ENCODE measurements at places on chromosomes 2 and 18. TPM values are rescaled to one million over a fixed set of nuclear protein-coding genes. Genes with fewer than 3 reads are reported as not detected.

- peak; percentile 68 for DNase-seq
These were observed 227.6 kb upstream of the SMIM21 start for GRCh38 chr18:75654851-75655751.

GRCh38 chr2:177466337-177467195 is 74.0 kb downstream of the AGPS start:
- peak; percentile 45 for DNase-seq

GRCh38 chr18:37631422-37631821 is 65.8 kb upstream of the CELF4 start:
- no peak for DNase-seq

DNA sequence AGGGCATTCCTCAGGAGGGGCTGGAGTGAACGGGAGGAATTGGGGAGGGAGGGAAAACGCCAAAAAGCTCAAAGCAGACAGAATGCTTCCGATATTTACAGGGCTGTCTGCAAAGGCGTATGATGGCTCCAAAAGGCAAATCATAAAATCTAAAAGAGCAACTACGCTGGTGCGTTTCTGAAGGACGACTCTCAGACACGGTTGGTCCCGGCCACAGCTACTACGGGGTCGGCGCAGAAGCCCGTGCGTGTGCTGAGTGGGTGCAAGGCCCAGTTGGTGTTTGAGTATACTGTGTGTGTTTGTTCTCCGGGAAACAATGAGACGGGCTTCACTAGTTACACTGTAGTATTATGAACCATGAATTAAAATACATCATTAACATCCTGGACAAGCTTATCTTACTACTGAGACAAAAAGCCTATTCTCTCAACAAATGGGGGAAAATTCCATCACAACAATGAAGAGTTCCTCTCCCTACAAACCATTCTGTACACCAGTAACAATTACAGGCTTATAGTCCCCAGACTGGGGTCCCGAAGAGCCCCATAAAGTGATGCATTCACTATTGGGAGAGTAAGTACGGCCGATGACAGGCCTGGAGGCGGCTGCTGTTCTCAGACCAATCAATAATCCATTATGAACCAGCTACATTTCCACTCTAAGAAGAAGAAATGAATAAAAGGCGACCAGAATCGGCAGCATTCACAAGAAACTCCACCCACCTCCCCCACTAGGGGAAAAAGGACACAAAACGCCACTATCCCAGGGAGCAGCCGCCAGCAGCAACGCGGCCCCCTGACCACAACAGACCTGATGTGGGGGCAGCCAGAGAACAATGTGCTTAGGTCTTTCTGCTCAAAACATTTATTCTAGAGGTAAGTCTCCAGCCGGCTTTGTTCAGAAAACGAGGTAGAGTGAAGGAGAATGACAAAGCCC is 43.4 kb downstream of the ZNF516 start:
- DNase-seq = peak; percentile 60

GRCh38 chr18:74377776-74378175 is 62.1 kb downstream of the C18orf63 start:
- DNase-seq = no peak

- no peak for DNase-seq
These were observed 86.3 kb upstream of the FSHR start for GRCh38 chr2:49240608-49241007.

GRCh38 chr2:239596253-239596652 is 195.4 kb upstream of the HDAC4 start:
- peak; percentile 54 for DNase-seq

- no peak for DNase-seq
These were observed 34.6 kb upstream of the POTEC start for GRCh38 chr18:14577971-14578370.

- DNase-seq = no peak
These were observed 27.3 kb upstream of the MAL start for GRCh38 chr2:94997981-94998930.

GRCh38 chr2:45602624-45603023 is 8.4 kb downstream of the SRBD1 start:
- DNase-seq = no peak

DNA sequence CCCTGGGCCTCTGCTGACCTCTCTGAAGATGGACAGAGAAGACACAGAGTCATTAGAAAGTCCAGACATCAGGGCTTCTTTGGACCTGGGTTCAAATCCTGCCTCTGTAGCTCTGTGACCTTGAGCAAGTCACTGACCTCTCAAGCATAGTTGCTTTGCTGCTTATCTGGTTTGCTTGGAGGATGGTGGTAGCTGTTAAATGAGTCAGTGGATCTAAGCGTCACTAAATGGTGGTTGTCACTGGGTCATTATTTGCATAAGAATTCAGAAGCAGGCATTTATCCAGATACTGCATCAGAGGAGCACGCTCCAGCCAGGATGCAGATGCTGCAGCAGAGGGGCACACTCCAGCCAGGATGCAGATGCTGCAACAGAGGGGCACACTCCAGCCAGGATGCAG is 229.2 kb downstream of the GLI2 start:
- no peak for DNase-seq

- peak; percentile 82 for DNase-seq
These were observed 222.8 kb downstream of the SOX11 start for GRCh38 chr2:5914811-5915611.

Gene CRYBA2
- total RNA-seq = not detected

Gene CACNB4
- total RNA-seq = 13.7 TPM

Measured in tongue (tissue), 3 donors.